Activated T-cell treated with anti-CD3 and anti-CD28 coated beads, Interleukin-2, amount 50 U/mL, for 48 hours (primary cell): ENCODE measurements at places on chromosomes 4 and X.

DNA sequence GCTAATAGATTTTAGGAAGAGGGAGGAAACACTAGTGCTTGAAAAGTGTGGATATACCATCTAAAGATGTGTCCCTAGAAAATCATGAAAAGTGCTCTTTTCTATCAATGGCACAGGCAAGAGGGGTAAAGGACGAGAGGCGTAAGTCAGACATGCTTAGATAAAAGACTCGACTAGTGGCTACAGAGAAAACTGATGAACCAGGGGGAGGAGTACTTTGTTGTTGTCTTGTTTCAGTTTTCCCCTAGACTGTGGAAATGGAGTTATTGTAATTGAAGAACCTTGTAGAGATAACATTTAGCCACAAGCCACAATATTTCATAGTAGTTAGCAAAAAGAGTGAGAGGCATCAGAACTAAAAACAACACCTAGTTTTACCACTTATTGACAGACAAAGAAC, 21.4 kb downstream of the GALNTL6 start:
- no peak for DNase-seq

DNA sequence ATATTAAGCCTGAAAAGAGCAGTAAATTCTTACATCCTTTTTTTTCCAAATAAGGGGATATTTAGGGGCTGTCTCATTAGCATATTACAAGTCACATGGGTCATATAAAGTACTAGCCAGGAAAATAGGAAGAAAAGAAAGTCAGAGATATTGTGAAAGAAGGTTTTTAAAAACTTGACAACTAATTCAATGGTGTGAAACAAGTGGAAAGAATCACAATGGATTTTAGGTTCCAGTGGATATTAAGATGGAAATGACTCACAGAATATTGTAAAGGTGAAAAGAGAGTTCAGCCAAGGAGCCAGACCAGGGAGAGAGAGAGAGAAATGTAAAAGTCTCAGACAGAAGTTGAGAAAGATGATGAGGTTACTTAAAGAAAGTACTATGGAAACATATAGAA, 297.2 kb downstream of the IQCM start:
- DNase-seq, result no peak

DNA sequence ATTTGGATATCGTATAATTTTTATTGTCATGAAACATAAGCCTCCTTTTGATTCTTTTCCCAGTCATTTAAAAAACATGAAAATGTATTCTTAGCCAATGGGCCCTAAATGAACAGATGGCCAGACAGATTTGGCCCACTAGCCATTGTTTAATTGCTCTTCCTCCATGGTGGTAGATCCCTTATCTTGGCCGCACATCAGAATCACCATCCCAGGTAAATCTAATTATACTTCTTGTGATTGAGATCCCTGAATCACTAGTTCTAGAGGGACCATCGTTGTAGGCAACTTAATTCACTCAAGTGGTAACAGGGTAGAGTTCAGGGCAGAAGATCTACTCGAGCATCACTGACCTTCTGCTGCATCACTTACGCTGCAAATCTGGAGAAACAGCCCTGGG, 24.1 kb upstream of the VCX3A start:
- DNase-seq, result no peak

- no peak for DNase-seq
Observed at GRCh38 chrX:40394302-40394701, 186.5 kb upstream of the ATP6AP2 start.

- DNase-seq, result no peak
Observed at GRCh38 chr4:3386526-3386925, 55.2 kb upstream of the HGFAC start.

GRCh38 chr4:173194157-173194556, 25.5 kb downstream of the GALNT7 start:
- no peak for DNase-seq

DNA sequence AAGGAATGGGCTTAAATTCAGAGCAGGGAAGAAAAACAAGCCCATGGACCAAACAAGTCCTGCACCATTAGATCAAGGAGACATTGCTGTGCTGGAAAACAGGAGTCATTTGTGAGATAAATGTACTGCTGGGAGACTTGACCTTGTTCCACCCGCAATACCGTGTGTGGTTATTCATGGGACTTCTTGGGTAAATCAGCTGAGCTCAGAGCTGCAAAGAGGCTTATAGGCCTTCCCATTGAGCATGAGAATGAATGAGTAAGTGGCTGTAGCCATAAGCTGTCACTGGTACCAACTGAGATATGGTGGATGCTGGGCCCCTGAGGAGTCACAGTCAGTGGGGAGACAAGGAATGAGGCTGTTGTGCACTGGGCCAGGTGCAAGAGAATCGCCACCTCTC, 2.3 kb upstream of the CYTL1 start:
- DNase-seq, result no peak

- no peak for DNase-seq
Observed at GRCh38 chr4:85488416-85488815, 13.5 kb downstream of the ARHGAP24 start.

DNA sequence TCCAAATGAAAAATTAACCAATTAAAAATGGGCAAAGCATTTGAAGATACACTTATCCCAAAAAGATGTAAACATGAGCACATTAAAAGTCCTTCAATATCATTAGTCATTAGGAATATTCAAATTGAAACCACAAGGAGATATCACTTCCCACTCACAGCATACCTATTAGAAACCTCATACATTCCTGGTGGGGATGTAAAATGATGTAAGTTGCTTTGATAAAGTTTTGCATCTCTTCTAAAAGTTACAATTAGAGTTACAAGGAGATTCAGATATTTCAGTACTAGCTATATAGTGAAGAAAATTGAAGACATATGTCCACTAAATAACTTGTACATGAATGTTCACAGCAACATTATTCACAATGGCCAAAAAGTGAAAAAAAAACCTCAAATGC, 1109.3 kb upstream of the LCORL start:
- DNase-seq, result no peak

GRCh38 chrX:24498975-24499374, 33.9 kb downstream of the PDK3 start:
- DNase-seq, result no peak

- DNase-seq, result no peak
Observed at GRCh38 chrX:97326456-97326855, 442.7 kb downstream of the RPA4 start.

GRCh38 chrX:19887911-19888879, 795 bp upstream of the SH3KBP1 start:
- DNase-seq, result peak; percentile 48

- no peak for DNase-seq
Observed at GRCh38 chr4:103099691-103100392, at the start of gene BDH2. TSS of gene BDH2 (minus strand) at chr4:103099834. CDS start at chr4:103096254, 3,580 bp downstream.

- DNase-seq, result no peak
Observed at GRCh38 chrX:29941287-29941686, 274.1 kb upstream of the MAGEB2 start.

DNA sequence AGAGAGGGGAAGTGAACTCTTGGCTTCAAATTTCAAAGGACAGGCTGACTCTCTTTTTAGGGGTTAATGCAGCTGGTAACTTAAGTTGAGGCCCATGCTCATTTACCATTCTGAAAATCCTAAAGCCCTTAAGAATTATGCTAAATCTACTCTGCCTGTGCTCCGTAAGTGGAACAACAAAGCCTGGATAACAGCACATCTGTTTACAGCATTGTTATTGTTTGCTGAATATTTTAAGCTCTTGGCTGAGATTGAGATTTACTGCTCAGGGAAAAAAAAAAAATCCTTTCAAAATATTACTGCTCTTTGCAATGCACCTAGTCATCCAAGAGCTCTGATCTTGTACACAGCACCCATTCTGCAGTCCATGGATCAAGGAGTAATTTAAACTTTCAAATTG, 17.7 kb downstream of the PPP3CA start:
- DNase-seq, result no peak

- DNase-seq, result no peak
Observed at GRCh38 chrX:155893521-155893920, 12.4 kb downstream of the VAMP7 start.

- no peak for DNase-seq
Observed at GRCh38 chr4:114691865-114692264, 93.3 kb downstream of the UGT8 start.

DNA sequence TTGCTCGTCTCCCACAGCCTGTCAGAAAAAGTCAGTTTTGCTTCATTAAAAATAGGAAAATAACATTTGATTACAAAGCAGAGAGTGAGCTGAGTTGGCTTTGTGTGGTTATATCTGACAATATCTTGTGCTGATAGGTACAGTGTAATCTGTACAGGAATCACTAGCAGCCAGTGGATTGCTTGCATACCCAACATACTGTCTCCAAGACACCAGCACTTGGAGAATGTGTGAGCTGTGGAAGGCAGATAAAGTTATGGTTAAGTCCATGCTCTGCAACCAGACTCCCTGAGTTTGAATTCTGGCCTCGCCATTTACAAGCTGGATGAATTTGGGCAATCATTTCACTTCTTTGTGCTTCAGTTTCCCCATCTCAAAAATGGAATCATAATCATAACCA, 57.5 kb upstream of the TMPRSS11F start:
- DNase-seq, result no peak

DNA sequence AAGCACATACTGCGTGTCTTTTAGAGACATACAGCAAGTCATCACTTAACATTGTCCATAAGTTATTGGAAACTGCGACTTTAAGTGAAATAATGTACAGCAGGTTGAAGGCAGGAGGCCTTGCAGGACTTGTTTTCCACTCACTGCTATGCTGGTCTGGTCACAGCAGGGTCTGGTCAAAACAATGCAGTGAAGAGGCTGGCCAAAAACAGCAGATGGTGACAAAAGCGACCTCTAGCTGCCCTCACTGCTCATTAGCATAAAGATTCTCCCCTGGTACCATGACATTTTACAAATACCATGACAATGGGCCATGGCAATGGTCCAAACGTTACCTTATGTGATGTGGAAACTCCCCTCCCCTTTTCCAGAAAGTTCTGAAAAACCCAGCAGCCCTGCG, 1283.6 kb downstream of the FSTL5 start:
- no peak for DNase-seq

DNA sequence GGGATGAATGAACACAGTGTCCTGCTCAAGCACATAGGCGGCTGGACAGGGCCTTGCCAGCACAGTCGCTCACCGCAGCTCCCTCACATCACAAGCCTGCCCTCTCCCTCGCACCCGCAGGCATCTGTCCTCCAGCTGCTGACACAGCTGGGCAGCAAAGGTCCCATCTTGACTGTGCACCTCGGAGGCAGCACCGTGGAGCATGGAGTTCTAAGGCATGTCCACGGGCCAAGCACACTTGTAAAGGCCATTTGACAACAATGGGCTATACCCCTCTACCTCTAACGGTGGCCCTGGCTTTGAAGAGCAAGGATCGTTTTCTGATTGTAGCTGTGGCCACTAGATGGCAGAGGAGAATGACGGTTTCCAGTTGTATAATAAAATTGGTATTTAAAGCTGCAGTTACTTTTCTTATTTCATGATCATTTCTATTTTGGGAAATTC, 53.8 kb downstream of the APLN start:
- peak; percentile 28 for DNase-seq

DNA sequence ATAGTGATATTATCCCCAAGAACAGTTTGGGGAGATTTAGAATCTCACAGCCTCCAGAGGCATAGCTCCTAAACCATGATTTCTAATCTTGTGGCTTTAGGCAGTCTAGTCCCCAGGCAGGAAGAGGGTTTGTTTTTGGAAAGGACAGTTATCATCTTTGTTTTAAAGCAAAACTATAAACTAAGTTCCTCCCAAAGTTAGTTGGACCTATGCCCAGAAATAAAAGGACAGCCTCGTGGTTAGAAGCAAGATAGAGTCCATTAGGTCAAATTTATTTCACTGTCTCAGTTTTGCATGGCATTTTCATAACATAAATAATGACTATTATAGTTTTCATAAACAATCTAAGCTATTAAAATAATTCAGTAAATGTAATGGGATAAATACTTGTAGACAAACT, 120.5 kb downstream of the MAGEC2 start:
- DNase-seq, result no peak

- no peak for DNase-seq
Observed at GRCh38 chr4:38935391-38936073, 67.9 kb downstream of the FAM114A1 start.

GRCh38 chr4:120995266-120996010, 72.9 kb upstream of the PRDM5 start:
- DNase-seq, result no peak

DNA sequence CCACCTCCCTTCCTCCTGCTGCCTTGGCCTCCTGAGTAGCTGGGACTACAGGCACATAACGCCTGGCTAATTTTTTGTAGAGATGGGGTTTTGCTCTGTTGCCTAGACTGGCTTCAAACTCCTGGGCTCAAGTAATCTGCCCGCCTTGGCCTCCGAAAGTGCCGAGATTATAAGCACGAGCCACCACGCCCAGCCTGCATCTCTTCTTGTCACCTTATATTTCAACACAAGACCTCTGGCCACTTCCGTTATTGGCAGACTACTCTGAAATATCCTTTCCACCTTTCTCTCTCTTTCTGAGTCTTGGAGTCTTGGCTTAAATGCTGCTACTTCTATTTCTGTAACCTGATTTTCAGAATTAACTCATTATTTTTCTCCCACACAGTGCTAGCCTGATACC, 5.6 kb downstream of the KIAA0232 start:
- DNase-seq, result no peak

- DNase-seq, result no peak
Observed at GRCh38 chr4:7710576-7711306, 228.9 kb downstream of the AFAP1 start.

DNA sequence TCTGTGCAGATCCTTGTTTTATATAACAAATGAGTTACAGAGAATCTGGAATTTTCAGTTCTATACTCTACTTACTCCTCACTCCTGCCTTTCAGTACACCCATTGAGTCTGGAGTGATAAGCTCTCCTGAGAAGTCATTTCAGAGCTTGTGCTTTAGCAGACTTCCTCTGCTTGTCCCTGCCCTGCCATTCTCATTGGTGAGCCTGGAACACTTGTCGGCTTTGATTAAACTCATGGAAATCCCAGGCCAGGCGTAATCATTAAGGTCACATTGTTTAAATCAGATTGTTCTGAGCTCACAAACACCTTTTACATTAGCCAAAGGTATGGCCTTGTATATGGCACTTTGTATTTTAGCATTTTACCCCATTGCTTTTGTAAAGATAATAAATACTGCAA, 102.7 kb downstream of the CNKSR2 start:
- no peak for DNase-seq

- DNase-seq, result no peak
Observed at GRCh38 chrX:153820601-153821000, 9.7 kb downstream of the PDZD4 start.
